Vagina (tissue), 2 donors: ENCODE measurements at places on chromosomes 5 and 9. TPM values are rescaled to one million over a fixed set of nuclear protein-coding genes. Genes with fewer than 3 reads are reported as not detected.
A peak's percentile ranks its signal among the peaks of the same experiment; 100 is the strongest.

The HOMER1 gene
- 5.4 TPM for total RNA-seq

The HNRNPH1 gene
- 483 TPM for total RNA-seq

The FGFR4 gene
- 12.0 TPM for total RNA-seq

The PCDHGC5 gene
- total RNA-seq: 3.4 TPM

The PCDHB15 gene
- total RNA-seq: 3.2 TPM

The ANKS6 gene
- total RNA-seq: 10.8 TPM

DNA sequence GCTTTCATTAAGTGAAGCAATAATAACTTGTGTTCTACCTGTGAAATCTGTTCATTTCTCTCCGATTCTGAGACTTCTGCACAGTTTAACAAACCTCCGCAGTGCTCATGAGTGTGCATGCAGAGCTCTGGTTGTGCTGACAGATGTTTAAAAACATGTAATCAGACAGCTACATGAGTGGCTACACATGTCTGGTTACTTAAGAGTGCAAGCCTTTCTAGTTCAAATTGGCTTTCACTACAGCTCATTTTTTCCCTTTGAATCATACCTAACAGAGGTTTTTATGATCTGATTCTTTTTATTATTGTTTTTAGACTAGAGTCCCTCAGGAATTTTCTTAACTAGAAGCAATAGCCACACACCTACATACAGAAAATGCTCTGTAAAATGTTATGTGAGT, 310.2 kb downstream of the ARRDC3 start:
- no peak for DNase-seq

DNA sequence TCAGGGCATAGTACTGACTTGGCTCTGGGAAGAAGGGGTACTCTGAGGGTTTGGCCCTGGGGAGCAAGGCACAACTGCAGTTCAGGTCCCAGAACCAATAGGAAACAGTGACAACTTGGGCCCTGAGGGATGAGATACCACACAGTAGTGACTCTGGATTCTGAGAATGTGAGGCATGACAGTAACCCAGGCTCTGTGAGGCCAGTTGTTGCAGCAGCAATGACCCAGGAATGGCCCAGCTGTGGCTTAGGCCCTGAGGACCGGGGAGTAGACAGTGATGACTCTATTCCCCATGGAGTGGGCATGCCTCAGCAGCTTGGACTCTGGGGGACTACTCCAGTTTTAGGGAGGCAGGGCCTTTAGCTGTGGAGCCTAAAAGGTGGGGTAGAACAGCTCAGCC, 21.5 kb upstream of the NFIL3 start:
- DNase-seq: no peak

GRCh38 chr5:141512390-141512910, 23.6 kb downstream of the PCDHGC5 start:
- DNase-seq: no peak

DNA sequence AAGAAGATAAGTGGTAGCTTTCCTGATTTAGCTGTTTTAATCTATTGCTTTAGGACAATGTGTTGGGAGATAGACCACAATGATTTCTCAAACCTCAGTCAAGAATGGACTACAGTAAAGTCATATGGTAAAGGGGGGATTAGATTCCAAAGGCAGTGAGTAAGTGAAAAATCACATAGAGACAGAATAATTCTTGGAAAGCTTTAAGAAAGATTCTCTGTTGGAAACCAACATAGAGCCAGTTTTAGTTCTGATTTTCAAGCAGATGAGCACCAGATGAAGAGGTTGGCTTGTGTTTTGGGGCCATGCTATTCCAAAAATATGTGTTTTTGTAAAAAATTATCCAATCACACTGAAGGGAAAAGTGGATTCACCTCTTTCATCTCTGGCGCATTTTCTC, 256.8 kb upstream of the RPS23 start:
- DNase-seq: no peak

- DNase-seq: no peak
These were observed 15.6 kb downstream of the MLLT3 start for GRCh38 chr9:20606652-20607051.

DNA sequence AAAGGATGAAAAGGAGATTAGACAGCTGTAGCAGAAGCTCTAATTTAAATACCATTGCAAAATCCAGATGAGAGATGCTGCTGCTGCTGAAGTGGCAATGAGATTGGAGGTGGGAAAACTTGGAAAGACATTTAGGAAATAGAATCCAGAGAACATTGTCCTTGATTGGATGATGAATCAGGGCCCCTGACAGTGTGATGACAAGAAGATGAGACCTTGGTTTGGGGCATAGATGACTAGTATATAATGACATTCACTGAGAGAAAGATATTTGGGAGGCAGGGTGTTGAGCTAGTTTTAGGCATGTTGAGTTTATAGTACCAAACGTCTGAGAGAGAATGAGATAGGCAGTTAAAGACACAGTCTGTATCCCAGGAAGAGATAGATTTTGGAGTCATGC, 311.5 kb upstream of the MPDZ start:
- DNase-seq: no peak

DNA sequence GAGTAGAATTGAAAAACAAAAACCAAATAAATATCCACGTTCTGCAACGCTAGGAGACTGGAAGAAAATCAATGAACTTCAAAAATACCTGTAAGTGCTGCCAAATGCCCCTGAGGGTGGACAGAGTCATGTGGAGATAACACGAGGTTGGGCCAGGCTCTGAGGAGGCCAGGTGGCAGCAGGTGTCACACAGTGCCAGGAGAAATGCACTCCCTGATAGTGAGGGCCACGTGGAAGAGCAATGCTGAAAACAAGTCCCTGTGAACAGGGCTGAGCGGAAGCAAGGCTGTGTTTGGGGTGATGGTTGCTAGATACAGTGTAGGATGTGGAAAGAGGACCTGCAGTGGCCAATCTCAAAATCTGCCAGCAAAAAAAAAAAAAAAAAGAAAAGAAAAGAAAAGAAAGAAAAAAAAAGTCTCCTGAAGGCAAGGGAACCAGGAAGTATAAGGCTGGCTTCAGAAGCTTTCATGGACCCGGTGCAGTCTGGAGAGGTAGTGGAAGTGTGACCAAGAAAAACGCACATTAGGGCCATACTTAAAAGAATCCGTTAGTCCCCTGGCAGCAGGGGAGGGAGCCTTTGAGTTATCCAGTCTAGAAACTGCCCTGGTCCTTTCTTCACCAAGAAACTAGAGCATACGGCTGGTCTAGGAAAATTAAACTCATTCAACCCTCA, 16.8 kb downstream of the C1QTNF3 start:
- DNase-seq: no peak

GRCh38 chr5:138610415-138610917, 35.3 kb upstream of the HSPA9 start:
- no peak for DNase-seq

GRCh38 chr9:88429595-88430430, 41.6 kb downstream of the SPIN1 start:
- DNase-seq: no peak

DNA sequence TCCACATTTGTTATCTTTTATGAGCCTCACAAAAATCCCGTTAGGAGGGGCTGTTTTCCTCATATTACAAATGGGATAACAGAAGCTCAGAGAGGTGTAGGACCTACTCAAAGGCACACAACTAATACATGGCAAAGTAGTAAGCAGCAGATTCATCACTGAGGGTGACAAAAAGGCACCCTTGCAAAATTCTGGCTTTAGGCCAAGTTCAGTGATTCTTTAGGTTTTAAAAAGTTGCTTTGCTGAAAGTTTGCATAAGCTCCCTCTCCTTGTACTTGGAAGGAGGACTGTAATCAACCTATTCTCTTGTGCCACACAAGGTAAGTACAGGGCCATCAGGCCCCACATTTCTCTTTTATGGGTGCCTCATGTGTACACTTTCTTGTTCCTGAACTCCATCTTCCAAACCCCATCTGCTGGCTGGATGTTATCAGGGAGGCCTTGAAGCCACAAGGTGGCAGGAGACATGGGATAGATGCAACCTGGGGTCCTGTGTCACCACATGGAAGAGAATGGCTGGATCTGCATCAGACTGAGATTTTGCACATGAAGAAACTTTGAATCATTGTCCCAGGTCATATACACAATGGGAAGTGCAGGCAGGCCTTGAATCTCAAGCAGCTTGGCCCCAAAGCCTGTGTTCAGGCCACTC, 311.6 kb downstream of the MSX2 start:
- no peak for DNase-seq

GRCh38 chr5:96943799-96944198, 7.9 kb downstream of the LNPEP start:
- DNase-seq: no peak

- DNase-seq: no peak
These were observed 151.8 kb upstream of the ADRA1B start for GRCh38 chr5:159764283-159765134.

DNA sequence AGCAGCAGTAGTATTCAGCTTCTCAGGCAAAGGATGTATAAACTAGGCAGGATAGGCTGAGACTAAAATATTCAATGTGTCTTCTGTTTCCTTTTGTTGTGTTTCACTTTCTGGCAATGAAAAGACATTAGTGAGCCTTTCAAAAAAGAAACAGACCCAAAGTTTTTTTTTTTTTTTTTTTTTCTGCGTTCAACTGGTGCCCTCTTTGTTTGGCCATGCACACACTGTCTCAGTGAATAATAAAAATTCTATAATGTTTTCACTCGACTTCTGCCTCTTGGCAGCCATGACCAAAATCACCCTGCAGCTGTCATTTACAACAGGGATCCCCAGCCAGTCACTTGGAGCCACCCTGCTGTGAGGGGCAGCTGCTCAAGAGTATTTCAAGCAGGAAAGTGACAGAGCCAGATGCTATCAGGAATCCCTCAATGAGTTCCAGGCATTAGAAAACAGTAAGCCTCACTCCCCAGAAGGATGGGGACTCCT, 44.0 kb upstream of the MAN2A1 start:
- DNase-seq: no peak

DNA sequence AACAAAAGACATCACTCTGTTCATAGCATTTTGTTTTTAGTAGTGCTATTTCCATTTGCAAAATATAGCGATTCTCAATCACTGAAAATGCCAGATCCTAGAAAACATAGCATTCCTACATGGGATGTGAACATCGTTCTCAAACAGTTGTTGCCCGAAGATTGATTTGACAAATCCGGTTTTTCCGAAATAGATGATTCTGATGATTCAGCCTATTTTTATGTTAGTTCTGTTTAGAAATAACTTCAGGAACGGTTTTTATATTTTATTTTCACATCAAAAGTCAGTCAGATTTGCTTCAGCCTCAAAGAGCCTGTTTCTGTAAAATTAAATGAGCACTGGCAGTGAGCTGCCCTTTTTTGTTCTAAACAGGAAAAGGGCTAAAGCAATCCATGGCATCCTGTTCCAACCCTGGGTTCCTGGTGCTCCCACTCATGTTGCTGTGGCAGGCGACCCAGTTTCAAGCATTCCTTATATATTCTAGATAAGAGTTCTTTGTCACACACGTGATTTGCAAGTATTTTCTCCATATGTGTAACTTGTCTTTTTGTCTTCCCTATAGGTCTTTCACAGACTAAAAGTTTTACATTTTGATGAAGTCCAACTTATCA, 14.2 kb upstream of the PSIP1 start:
- DNase-seq: no peak

GRCh38 chr9:93667006-93667405, 90.6 kb downstream of the PHF2 start:
- no peak for DNase-seq

DNA sequence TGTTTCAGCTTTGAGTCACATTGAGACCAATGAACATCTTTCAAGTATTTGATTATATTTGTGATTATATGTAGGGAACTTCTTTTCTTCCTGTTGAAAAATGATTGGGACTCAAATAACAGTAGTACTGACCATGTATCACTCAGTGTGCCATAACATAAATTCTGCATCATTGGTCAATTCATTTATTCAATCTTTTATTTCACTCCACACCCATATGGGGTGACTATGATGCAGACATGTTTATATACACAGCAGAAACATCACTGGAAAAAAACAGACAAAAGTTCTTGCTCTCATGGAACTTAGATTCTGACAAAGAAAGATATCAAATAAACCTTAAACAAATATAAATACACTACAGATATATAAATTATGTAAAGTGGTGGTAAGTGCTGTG, 74.7 kb upstream of the ANXA1 start:
- DNase-seq: no peak

DNA sequence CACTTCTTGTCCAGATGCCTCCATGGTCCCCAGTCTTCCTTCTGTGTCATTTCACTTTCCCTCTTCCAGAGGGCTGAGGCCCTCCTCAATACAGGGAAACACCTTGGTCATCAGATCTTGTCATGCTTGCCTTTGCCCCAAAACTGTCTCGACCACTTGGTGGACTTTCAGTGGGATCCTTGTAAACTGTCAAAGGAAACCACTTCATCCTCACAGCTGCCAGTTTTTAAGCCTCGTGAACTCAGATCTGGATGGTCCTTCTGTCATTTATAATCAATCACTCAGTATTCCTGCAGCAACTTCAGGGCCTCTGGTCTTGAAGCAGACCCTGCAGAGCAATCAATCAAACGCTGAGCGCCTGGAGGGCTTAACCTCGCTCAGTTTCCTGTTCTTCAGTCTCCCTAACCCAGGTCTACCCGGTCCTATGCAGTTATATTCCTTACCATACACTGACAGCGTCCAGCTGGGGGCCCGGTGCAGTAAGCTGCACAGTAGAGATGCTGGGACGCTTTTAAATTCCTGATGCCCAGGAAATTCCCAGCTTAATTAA, 74.6 kb downstream of the GOLPH3 start:
- DNase-seq: peak; percentile 75

DNA sequence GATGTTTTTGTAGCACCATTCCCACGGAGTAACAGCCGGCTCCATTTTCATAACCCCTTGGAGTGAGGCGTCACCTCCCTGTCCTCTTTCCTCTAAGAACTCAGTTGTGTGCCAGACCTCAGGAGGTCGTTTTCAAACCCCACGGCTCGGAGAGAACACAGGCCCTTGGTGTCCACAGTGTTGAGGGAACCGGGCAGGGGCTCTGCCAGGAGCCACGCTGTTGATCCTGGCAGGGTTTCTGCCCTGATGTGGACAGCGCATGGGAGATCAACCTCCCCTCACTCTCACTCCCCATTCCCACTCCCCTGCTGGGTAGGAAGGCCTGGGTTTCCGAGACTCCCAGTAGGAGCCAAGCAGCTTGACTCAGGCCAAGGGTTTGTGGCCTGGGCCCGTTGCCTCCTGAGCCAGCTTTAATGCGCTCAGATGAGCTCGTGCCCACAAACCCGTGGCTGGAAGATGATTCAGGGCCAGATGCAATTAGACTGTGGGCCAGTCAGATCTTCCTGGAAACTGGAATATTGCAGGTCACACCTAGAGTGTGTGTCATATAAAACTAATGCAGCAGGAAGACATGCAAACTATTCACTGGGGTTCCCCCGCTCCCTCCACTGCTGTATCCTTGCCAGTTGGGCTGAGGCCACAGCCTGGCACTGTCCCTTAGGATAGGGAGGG, 133.4 kb downstream of the SLC12A2 start:
- no peak for DNase-seq

DNA sequence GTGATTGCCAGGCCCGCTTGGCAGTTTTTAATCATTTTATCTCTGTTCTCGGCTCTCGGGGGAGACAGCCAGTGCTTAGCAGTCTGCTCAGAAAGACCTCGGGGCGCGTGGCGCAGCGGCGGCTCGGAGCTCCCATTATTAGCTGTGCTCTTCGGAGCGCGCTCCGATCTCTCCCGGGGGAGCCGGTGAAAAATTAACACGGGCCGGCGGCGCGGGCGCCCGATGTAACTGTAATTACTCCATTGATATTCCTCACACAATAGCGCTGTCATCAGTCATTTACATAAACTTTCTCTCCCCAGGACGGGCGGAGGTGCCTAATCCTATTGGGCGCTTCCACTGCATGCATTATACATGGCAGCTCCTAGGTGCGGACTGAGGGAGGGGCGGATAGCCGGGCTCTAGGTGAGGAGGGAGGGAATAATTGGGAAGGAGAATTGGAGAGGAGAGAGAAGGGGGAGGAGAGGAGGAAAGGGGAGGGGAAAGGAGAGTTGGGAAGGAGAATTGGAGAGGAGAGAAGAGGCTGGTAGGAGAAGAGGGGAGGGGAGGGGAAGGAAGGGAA, 24.9 kb downstream of the LMX1B start:
- no peak for DNase-seq
